Breast epithelium (tissue), 4 donors: ENCODE measurements at places on chromosomes 16 and 17.
A peak's percentile ranks its signal among the peaks of the same experiment; 100 is the strongest.

GRCh38 chr16:35510701-35511100 lies 2051.3 kb downstream of the TP53TG3F start:
- no peak for DNase-seq

DNA sequence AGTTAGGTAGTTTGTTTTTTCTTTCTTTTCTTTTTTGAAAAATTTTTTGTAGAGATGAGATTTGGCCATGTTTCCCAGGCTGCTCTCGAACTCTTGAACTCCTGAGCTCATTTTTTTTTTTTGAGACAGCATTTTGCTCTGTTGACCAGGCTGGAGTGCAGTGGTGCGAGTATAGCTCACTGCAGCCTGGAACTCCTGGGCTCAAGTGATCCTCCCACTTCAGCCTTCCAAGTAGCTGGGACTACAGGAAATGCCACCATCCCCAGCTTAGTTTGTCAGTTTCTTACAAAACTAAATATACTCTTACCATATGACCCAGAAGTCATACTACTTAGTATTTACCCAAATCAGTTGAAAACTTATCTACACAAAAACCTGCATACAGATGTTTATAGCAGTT lies 14.4 kb upstream of the FBXO47 start:
- DNase-seq: no peak

GRCh38 chr16:58421529-58421928 lies 29.3 kb downstream of the GINS3 start:
- DNase-seq: peak; percentile 51

GRCh38 chr16:68356249-68356918 lies 45.6 kb downstream of the PRMT7 start:
- no peak for DNase-seq

GRCh38 chr16:10608687-10609401 lies 28.4 kb upstream of the EMP2 start:
- no peak for DNase-seq

- no peak for DNase-seq
Observed at GRCh38 chr17:65103896-65104295, 33.3 kb upstream of the RGS9 start.

DNA sequence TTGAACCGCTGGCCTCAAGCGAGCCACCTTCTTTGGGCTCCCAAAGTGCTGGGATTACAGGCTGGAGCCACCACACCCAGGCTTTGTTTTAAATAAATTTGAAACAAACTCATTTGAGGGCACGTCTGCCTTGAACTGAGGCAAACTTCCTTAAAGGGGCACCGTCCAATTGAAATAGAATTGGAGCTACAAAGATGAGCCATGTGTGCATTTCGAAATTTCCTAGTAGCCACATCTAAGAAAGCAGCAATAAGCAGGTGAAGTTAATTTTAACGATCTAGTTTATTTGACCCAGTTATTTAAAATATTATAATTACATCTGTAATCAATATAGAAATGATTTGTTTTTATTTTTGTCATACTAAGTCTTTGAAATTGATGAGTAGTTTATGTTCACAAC lies 755 bp upstream of the C16orf89 start:
- no peak for DNase-seq

DNA sequence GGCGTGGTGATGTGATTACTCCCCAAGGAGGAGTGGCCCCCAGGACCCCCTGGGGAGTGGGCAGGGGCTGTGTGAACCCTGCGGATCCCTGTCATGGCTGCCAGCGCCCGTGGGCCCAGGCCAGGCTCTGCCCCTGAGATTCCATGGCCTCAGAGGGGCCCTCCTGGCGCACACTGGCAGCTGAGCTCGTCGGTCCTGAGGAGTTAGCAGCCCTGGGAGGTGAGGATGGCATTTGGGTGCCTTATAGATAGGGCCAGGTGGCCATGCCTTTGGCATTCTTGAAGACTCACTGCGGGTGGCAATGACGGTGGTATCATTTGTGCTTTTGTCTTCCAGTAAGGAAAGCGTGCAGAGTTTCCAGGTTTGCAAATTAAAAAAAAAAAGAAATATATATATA lies 146.8 kb upstream of the GSE1 start:
- no peak for DNase-seq

DNA sequence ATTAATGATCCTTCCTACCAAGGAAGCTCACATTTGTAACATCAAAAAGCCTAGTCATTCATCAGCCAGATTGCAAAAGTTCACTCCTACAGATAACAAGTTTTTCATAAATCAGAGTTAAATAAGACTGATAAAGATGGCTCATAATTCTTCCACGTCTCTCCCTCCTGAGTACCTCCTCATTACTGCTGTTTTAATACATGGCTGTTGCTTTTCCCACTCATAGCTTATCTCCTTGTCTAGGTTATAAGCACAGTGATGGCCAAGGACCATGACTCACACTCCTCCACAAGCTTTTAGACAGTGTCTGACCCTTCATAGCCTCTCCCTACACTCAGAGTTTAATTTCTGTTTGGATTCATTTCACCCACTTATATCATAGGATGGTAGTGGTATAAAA lies 100.9 kb upstream of the MON1B start:
- no peak for DNase-seq

DNA sequence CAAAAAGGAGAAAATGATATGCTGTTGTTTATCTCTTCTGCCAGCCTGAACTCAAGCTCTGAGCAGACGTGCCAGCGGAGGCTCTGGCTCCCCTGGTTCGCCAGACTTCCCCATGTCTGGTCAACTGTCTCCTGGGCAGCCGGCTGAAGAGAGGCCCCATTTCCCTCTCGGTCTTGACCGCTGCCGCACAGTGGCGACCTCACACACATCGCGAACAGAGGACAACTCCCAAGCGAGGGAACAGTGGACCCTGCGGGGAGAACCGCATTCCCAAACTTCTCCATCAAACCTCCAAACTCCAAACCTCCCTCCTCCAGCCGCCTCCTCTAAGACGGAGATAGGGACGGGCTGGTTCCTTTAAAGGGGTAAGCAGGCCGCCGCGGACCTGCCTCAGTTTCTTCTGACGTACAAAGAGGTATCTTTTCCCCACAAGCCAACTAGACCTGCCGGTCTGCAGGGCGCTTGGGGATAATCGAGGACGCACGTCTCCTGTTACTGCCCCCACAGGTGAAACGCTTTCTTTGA lies 24.9 kb upstream of the RFFL start:
- DNase-seq: peak; percentile 56

- DNase-seq: no peak
Observed at GRCh38 chr17:50661348-50661747, 26.7 kb downstream of the ABCC3 start.

GRCh38 chr17:76219670-76220383 lies 20.5 kb downstream of the RNF157 start:
- no peak for DNase-seq

DNA sequence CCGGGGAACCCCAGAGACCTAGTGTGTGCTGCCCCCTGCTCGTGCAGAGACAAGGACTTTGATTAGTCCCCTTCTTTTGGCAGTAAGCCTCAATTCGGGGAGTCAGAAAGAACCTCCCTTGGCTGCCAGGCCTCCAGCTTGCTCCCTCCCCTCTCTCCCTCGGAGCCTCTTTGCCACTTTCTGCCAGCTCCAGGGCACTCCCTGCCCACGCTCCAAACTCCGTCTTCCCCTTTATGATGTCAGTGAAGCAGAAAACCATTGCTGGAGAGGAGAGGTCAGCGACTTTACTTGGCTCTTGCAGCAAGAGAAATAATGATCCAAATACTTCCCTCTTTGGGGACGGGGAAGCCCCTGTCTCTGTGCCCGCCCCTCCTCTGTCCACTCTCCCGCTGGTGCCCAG lies 28.1 kb downstream of the TTYH2 start:
- no peak for DNase-seq

DNA sequence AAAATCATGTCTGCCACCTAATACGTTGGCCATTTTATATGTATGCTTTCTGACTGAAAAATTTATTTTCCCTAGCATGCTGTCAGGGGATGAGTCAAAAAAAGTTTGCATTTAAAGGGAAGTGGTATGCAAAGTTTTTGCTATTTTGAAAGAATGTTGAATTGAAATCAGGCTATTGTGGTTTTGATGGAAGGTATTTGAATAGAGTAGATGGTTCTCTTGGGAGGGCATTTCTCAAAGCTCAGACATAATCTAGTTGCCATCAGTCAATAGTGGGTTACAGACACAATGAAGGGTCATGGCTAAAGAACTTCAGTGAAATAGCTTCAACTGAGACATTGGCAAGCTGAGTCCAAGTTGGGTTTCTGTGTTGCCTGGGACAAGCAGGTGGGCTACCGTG lies 102.4 kb downstream of the MAP2K6 start:
- DNase-seq: no peak

- DNase-seq: peak; percentile 79
Observed at GRCh38 chr17:81566461-81567126, 14.4 kb upstream of the FAAP100 start.

DNA sequence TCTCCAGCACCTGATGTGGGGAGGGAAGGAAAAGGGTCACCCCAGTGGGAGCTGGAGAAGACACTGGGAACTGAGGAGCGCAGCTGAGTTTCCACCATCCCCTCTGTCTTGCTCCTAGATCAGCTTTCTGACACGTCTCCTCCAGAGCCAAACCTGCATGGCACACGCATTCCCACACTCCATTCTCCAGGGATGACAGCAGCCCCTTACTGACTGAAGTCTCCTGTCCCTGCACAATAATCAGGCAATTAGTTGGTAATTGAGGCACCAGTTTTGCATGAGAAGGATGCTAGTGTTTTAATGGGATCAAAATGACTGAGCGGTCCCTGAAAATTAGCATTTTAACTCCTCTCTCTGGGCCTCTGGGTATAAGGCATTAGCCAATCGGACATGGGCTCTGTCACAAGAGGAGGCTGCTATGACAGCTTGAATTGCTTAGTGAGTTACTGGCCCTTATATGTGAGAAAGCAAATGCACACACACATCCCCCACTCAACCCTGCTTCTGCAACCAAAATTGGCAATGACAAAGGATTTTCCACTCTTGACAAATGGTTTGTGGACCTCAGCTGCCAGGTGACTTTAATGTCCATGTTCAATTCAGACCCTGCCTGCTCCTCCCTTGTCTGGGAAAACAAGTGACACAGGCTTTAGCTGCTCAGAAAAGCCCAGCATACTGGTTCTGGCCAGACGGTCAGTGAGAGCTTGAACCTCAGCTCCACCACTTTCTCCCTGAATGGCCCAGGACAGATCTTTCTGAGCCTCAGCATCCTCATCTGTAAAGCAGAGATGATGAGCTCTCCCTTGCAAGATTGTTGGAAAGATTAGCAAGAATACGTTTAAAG lies 57.2 kb upstream of the SREBF1 start:
- no peak for DNase-seq

- DNase-seq: peak; percentile 79
Observed at GRCh38 chr16:75251280-75252048, at the start of gene BCAR1. Gene BCAR1, minus strand, starts transcription at chr16:75251624. Its CDS starts 142 bp downstream, at chr16:75251482.

DNA sequence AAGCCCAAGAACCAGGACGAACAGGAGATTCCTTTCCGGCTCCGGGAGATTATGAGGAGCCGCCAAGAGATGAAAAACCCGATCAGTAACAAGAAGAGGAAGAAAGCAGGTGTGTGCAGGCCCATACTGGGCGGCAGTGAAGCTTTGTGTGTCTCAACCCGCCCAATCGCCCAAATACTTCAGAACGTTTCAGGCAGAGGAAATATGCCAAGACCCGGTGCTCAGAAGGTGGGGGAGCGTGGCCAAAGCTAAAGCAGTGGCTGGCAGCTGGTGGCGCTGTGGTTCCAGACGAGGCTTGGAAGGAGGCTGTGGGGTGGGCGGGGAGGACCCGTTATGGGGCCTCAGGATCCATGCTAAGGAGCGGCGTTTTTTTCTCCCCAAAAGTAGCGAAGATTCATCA lies 1.2 kb downstream of the CCDC137 start:
- DNase-seq: no peak

DNA sequence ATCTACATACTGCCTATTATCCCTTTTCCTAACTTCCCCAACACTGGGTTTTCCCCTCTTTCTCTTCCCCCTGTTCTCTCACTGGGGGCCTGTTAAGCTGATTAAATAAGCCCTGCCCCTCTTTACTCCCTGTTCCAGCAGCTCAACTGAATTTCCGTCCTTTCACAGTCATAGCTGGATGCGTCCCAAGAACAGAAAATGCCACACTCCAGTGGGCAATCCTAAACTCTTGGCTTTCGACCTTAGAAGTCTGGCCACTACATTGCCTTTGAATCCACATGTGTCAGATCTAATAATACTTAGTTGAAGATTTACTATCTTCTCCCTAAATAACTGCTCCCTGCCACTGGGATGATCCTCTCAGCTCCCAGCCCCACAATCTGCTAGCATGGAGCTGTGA lies 34.5 kb downstream of the KCNJ16 start:
- no peak for DNase-seq
